Small intestine (tissue), 16 donors: ENCODE measurements at places on chromosomes 2 and 18. TPM values are rescaled to one million over a fixed set of nuclear protein-coding genes. Genes with fewer than 3 reads are reported as not detected.
A peak's percentile ranks its signal among the peaks of the same experiment; 100 is the strongest.

Gene DPP10
- 1.6 TPM for polyA plus RNA-seq

- DNase-seq, result no peak
Measured at GRCh38 chr18:46320928-46321711, 216.9 kb downstream of the HAUS1 start.

Gene SLC39A10
- polyA plus RNA-seq, result 24.6 TPM

- DNase-seq, result no peak
Measured at GRCh38 chr2:217928324-217929181, 74.2 kb downstream of the TNS1 start.

Gene MOGAT1
- polyA plus RNA-seq, result not detected

Gene EVX2
- not detected for polyA plus RNA-seq

GRCh38 chr2:217920879-217921603, 81.8 kb downstream of the TNS1 start:
- no peak for DNase-seq

GRCh38 chr2:24045511-24046508, 1.4 kb downstream of the WDCP start:
- peak; percentile 32 for DNase-seq

Gene FBXO48
- polyA plus RNA-seq, result 0.78 TPM

DNA sequence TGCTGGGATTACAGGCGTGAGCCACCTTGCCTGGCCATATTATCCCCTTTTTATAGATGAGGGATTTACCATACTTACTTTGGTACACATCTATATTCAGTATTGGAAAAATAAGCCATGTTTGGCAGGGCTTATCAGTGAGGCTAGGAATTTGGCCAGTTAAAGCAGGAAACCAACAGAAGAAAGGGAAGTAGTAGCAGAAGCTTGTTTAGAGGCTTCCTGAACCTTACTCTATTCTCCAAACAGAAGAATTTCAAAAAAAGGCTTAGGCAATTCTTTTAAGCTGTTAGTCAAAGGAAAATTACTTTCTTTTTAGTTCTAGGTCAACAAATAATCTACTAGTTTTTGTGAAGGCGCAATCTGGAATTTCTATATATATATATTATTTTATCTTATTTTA, 3.2 kb upstream of the GLS start:
- no peak for DNase-seq

DNA sequence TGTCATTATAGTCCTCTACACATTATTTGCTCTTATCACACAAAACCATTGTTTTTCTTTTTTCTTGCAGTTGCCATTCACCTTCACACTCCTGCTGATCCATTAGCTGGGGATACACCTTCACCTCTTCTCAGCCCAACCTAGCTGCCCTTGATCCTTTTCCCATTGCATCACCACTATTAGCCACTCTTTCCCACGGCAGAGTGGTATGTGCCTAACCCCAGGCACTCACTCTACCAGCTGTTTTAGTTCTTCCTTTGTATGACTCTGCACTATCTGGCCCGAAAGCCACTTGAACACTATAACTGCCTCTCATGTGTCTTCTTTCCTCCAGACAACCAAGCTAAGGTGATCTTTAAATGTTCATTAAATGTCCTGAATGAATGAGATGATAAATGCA, 145.4 kb upstream of the PIK3C3 start:
- no peak for DNase-seq

GRCh38 chr2:196233021-196233804, 61.8 kb upstream of the STK17B start:
- DNase-seq, result peak; percentile 73

Gene DYNC2LI1
- polyA plus RNA-seq, result 21.8 TPM

GRCh38 chr2:220506466-220506865, 879.0 kb downstream of the SLC4A3 start:
- DNase-seq, result no peak

- no peak for DNase-seq
Measured at GRCh38 chr2:126849054-126849453, 49.6 kb upstream of the TEX51 start.

- no peak for DNase-seq
Measured at GRCh38 chr2:209367075-209367747, 56.6 kb upstream of the MAP2 start.

DNA sequence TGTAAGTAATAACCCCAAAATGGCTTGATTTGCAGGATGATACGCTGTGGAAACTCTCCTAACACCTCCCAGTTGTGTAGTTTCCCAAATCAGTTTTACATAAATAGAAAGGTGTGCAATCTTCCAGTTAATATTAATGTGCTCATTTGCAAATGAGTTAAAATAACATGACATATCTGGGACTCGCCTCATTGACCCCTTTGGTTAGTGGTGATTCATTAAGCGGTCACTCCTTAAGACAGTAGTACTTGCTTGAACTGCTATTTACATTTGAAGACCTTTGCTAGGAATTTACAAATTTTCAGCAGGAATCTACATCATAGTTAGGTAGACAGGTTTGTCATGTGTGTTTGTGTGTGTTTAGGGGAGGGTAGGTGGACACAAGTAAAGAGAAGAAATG, 1367.7 kb upstream of the CELF4 start:
- no peak for DNase-seq

GRCh38 chr2:68216454-68217310, 35.6 kb downstream of the PPP3R1 start:
- DNase-seq, result no peak

Gene SUPT7L
- polyA plus RNA-seq, result 25.5 TPM

Gene UGT1A4
- not detected for polyA plus RNA-seq
